ENCODE measurements at places on chromosomes 11 and 22.

DNA sequence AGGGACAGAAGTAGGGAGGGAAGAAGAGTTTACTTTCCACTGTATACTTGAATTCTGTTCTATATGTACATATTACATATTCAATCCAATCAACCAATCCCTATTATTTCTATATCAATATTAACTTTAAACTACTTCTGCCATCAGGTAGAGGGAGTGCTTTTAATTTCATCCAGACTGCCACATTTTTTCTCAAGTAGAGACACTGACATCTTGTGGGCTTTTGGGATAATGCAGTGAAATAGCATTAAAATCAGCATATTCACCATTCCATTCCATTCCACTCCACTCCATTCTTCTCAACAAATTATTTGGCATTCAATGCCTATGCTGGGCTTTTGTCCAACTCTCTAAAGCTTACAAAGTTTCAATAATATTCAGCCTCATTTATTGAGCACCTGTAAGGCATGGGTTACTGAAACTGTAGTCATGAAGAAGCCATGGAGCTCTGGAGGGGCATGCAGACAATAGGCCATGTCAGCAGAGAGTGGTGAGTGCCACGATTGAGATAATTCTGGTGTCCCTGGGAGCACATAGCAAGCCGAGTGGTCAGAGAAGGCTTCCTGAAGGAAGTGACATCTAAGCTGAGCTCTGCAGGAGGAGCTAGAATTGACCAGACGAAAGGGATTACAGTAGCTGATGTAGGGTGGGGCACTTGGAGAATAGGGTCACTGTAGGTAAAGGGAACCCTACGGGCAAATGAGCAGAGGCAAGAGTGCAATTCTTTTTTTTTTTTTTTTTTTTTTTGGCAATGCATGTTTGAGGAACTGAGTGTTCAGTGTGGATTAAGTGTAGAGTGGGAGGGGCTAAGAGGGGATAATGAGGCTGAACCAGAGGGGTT lies 12.8 kb upstream of the CLPB start:
- DNase-seq: no peak

DNA sequence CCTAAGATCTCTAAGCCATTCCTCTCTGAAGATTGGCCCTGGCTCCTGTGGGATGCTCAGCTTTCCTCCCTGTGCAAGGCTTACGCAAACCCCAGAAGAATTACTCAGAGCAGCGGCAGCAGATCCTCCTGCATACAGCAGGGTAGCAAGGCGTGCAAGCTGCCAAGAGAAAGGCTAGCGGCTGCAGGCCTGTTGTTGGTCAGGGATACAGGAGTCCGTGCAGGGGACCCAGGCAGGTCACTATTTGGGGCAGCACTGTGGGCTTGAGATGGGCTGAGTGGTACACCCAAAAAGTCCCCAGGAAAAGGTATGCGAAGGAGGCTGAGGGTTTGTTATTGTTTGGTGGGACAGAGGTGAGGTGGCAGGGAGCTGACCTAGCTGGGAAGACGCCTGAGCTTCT lies 1.5 kb downstream of the GLB1L2 start:
- no peak for DNase-seq

DNA sequence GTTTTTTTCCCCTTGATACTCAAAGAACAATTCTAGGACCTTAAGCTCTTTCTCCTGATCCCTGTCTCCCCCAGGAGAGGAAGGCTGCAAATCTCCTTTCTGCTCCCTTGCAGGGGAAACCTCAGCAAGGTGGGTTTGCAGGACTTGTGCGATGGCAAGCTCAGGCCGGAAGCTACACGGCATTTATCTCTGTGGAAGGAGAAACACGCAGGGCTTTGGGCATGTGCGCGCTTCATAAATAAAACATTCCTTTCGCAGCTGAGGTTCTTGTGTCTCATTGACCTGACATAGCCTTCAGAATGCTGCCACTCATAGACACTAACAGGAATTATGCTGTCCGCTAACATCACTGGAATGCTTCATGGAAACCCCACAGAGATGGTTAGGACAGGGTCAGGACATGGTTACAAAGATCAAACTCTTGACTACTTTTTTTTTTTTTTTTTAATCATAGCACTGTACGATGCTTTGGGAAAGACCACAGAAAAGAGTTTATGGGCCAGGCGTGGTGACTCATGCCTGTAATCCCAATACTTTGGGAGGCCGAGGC lies 42.6 kb downstream of the SLN start:
- no peak for DNase-seq

DNA sequence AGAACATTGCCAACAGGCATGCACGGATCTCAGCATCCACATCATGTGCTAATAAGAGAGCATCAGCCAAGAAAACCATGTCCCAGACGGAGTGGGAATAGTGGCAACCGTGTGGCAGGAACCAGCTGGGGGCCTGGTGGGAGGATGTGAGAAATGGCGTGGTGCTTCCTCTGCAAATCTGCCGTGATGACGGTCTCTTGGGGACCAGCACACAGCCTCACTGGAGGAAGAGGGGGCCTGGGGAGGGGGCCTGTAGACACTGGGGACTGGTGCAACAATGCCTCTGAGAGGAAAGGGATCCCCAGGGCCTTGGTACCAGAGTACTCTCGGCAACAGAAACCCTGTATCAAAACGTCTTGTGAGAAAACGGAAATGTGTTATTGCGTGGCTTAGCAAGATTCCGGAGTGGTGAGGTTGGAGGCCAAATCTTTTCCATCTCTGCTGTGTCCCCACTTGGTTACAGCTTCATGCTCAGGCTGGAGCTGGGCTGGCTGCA lies 154.3 kb upstream of the TBCEL start:
- DNase-seq: no peak

GRCh38 chr22:36986242-36986821 lies 32.9 kb downstream of the TST start:
- no peak for DNase-seq

- DNase-seq: no peak
Observed at GRCh38 chr11:15836795-15837194, 519.6 kb downstream of the SOX6 start.

DNA sequence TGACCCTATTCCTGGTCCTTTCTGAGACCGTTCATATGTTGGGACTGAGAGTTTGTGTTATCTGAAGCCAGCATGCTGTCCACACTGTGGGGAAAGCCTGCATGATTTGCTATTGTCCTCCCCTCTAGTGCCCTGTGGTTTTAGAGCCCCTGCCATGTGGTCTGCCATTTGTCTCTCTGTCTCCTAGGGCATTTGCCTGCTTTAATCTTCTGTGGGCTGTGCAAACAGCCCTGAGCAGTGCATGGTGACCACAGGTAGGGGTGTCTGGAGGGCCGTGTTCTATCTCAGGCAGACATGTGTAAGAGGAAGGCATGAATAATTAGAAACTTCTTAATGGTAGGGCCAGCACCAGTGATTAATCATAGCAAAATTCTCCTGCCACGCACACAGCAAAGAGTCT lies 23.0 kb downstream of the AMPD3 start:
- no peak for DNase-seq

DNA sequence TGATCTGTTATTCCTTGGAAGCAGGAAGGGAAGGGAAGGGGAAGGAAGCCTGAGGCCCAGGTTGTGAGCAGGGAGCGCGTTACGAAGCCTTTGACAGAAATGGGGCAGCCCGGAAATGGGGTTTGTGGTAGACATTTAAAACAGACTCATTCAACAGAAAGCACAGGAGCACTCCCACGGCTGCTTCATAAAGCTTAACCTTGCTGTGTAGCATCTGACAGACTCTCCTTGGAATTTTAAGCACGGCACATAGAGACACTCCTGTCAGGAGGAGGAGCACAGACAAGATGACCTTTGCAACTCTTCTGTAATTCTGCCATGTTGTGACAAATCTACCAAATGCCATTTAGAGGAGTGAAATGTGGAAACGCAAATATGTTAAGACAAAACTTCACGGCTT lies 131.6 kb downstream of the FBXO7 start:
- DNase-seq: no peak

DNA sequence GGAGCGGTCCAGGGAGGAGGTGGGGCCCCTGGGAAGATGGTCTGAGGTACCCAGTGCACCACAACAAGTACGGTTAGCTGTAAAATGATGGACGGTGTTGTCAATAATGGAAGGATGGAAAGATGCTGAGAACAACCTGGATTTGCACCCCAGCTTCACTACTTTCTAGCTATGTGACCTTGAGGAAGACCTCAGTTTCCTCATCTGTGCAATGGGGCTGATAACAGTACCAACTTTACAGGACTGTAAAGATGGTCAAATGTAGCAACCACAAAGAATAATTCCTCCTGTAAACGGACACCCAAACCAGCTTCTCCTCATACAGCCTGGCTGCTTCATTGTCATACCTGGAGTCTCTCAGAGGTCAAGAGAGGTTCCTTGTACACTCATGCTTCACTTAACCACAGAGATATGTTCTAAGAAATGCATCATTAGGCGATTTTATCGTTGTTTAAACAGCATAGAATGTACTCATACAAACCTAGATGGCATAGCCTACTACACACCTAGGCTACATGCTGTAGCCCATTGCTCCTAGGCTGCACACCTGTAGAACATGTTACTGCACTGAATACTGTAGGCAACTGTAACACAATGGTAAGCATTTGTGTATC lies 65.5 kb upstream of the LMO2 start:
- no peak for DNase-seq

GRCh38 chr11:12893787-12894672 lies 115.1 kb upstream of the RASSF10 start:
- no peak for DNase-seq

GRCh38 chr11:62131170-62131464 lies 7.3 kb downstream of the INCENP start:
- DNase-seq: no peak

DNA sequence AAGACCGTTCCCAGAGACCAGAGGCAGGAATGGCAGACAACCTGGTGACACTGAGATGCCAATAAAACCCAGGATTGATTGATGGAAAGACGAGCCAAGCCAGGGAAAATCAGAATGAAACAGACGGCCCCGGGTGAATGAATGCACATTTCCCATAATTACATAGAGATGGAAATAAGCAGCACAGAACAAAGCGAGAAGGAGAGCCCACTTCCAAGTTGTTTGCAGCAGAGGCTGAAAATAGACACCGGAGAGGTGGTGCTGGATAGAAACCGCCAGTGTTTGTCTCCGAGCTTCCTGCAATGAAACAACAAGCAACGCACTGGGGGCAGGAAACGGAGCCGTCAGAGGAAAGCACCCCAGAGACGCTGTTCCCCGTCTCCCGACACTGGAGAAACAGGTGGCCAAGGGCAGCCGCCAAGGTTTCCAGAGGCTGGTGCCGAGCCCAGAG lies 406.8 kb downstream of the SHANK2 start:
- DNase-seq: no peak

DNA sequence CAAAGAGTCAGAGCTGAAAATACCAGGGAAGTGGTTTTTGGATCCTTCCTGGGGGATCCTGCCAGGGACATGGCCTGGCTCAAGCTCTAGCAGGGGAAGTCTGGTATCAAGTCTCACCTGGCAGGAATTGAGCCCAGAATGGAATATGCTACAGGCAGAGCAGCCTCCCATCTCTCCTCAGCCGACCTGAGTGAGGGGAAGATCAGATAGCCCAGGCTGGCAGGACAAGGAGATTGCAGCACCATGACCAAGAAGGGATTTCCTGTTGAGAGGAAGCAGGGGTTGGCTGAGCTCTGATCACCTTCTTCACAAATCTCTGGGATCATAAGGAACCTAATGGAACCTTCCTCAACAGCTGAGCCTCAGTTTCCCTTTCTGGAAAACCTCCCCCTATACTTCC lies 13.0 kb downstream of the OAF start:
- no peak for DNase-seq

GRCh38 chr11:61071913-61072312 lies 30.4 kb upstream of the CD5 start:
- DNase-seq: no peak

DNA sequence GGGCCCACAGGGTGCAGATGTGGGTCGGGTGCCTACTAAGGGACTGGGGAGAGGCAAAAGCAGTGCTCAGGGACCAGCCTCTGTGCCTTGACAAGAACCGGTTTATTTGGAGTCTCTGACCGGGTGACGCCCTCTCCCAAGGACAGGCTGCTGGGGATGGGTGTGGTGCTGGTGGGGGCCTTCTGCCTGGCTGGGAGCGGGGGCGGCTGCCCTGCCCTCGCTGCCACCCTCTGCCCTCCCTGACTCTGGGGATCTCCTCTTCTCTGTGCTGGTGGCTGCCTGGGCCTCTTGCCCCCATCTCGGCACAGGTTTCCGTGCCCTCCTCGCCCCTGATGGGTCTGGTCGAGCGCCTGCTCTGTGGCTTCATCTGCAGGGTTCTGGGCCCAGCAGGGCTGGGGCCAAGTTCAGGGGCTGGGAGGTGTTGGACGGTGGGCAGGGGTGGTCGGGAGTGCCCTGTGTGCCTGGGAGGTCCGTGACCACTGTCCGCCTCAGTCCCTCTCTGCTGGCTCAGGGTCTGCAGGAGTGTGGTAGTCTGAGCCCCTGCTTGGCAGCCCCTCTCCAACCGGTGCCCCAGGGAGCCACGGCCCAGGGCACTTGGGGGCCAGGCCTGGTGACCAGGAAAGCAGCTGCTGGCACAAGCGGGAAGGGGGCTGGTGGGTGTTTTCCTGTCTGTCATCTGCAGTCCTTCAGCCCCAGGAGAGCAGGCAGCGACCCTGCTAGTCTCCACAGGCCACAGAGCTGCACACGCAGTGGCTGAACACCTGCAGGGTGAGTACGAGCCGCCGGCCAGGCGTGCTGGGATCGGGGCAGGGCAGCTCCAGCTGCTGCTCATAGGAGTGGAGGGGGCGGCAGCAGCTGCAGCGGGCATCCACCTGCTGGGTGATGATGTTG lies 23.5 kb downstream of the MUC6 start:
- no peak for DNase-seq

DNA sequence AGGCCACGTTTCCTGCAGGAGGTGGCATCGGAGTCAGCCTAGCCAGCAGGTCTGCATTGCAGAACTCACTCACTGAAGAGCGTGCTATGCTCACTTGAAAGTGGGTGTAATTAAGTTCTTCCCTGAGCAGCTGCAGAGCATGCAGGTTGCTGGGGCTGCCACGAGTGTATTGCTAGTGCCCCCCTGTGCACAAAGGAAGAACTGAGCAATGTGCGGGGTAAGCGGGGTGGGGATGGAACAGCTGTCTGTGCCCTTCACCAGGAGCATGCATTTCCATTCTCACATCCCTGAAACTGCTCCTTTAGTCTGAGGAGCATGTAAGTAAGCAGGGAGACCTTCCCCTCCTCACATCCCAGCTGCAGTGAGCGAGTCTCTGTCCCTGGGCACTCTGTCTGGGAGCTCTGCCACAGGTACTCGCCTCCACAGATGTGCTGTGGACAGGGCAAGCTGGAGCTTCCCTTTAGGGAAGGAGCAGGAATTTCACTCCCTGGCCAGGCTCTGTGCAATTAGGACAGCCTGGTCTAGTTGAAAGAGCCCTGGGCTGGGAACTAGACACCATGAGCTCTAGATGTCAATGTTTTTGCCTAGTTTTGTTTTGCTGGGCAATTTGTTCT lies 1031.8 kb downstream of the NTM start:
- DNase-seq: peak; percentile 28

GRCh38 chr11:72039856-72040401 lies 40.4 kb downstream of the NUMA1 start:
- DNase-seq: no peak

GRCh38 chr11:123427405-123427804 lies 2.7 kb upstream of the GRAMD1B start:
- no peak for DNase-seq

DNA sequence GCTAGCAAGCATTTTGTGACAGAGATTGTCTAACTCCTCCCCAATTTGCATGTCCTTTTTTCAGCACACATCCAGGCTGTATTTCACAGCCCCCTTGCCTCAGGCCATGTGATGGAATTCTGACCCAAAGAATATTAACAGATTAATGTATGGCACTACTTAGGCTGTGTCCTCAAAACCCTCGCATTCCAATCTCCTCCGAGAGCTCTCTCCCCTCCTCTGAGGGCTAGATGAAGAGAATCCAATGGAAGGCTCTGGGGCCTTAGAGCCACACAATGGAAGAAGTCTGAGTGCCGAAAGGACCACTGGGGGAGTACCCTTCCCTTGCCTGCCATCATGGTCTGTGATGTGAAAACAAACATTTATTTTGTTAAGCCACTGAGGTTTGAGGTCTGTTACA lies 13.7 kb upstream of the NNMT start:
- no peak for DNase-seq

All from NCI-H1436 treated with DMSO at 0.1 percent for 48 hours (cell line).